ENCODE measurements at places on chromosomes 16 and 17.
A peak's percentile ranks its signal among the peaks of the same experiment; 100 is the strongest.

DNA sequence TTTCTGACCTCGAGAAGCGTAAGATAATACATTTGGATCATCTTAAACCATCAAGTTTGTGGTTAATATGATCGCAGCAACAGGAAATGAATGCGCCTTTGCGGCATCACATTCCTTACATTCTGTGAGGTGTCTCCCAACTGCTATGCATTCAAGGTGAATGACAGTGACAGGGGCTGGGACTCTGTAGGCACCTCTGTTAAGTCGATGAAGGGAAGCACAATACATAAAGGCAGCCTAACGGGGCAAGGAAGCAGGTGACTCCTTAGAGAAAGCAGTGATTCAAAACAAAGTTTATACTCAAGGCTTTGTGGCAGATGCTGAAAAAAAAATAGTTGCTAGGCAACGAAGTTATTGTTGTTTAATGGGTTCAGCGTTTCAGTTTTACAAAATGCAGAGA, 21.6 kb upstream of the EVPL start:
- DNase-seq: no peak

DNA sequence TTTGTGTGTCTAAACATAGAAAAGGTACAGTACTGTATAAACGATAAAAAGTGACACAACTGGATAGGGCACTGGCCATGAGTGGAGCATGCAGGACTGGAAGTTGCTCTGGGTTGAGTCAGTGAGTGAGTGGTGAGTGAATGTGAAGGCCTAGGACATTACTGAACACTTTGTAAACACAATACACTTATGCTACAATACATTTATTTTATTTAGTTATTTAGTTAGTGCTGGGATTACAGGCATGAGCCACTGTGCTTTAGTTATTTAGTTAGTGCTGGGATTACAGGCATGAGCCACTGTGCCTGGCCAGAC, 4.6 kb downstream of the CFAP20 start:
- DNase-seq: no peak

DNA sequence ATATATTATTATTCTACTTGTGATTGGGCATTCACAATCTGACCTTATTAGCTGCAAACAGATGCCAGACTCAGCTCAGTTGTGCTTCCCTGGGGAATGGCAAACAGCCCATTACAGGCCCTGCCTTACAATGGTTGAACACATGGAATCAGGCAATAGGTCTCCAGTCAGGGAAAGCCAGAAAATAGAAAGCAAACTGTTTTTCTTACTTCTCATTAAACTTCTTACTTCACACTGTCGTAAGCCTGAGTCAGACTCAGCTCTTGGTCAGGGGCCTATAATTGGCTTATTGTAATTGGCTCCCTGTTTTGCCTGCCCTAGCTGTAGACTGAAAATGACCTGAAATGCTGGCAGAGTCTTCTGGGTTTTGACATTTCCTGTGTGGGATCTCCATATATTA, 77.0 kb upstream of the CA10 start:
- no peak for DNase-seq

GRCh38 chr16:77327717-77328116, 107.1 kb downstream of the ADAMTS18 start:
- no peak for DNase-seq

GRCh38 chr16:88817785-88818574, 6.3 kb upstream of the APRT start:
- no peak for DNase-seq

GRCh38 chr16:85631802-85632393, 18.8 kb downstream of the GSE1 start:
- no peak for DNase-seq

- peak; percentile 83 for DNase-seq
Observed at GRCh38 chr16:85445064-85445778, 167.9 kb upstream of the GSE1 start.

- DNase-seq: no peak
Observed at GRCh38 chr16:6284731-6285130, 1047.9 kb upstream of the RBFOX1 start.

DNA sequence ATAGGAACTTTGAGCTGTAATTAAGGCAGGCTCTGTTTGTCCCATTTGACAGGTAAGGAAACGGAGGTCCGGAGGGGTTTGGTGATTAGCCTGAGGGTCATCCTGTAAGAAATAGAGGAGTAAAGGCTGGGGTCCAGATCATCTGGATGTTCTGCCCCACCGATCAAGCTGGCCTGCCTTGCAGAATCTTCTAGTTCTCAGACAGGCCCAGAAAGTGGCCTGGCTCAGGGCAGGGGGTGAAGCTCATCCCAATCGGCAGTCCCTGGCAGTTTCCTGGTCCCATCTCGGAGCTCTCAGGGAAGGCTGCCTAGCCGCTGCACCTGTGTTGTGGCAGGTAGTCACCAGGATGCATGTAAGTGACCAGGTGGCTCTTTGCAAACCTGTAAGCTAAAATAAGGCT, 4.2 kb downstream of the PIMREG start:
- DNase-seq: no peak

DNA sequence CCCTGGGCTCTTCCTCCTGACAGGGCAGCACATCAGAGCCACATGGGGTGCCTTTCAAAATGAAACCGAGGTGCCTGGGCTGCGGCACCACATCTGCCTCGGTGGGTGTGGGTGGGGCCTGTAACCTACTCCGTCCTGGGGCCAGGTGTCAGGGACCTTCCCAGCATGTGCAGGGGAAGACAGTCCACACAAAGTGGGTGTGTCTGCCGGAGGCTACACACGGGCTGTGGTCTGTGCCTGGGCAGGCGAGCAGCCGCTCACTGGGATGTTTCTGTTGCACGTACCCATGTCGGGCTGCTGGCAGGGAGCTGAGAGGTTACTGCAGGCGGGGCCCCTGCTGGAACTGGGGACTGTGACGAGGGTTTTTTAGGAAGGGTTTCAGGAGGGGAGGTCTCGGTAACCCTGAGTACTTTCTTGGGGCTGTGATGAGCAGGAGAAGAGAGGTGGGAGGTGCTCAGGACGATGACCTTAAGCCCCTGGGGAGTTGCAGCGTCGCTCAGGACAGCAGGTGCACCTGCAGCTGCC, 351.2 kb downstream of the SEC14L1 start:
- DNase-seq: no peak

- no peak for DNase-seq
Observed at GRCh38 chr17:10748531-10749181, 18.8 kb upstream of the TMEM220 start.

DNA sequence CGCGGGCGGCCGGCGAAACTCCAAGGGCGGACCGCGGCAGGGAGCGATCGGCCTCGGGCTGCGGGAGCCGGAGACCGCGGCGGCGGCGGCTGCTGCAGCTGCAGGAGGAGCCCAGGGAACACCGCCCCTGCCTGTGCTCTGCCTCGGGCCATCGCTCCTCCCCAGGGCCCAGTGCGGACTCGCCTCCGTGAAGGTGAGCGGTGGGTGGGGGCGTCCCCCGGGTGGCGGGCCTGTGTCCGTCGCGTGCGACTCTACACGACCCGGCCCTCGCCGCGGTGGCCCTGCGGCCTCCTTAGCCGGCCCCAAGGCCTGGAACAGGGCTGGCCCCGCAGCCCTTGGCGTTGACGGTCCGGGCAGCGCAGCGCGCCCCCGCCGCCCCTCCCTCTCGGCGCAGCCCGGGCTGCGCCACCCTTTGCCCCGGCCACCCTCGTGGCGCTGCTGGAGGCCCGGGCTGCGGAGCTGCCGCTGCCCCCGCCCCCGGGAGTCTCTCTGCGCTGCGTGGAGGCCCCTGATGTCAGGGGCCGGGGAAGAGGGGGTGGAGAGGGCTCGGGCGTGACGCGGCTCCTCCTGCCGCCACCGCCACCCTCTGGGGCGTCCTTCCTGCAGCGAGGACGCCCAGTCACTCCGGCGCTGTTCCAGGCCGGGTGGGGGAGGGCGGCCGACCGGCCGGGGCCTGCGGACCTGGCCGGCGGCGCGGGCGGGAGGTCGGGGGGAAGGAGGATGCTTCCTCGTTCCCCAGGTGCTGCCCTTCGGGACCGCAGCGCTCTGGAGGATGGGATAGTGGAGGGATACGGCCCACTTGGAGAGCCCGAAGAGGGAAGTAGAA, 485 bp downstream of the DYNLL2 start:
- no peak for DNase-seq

DNA sequence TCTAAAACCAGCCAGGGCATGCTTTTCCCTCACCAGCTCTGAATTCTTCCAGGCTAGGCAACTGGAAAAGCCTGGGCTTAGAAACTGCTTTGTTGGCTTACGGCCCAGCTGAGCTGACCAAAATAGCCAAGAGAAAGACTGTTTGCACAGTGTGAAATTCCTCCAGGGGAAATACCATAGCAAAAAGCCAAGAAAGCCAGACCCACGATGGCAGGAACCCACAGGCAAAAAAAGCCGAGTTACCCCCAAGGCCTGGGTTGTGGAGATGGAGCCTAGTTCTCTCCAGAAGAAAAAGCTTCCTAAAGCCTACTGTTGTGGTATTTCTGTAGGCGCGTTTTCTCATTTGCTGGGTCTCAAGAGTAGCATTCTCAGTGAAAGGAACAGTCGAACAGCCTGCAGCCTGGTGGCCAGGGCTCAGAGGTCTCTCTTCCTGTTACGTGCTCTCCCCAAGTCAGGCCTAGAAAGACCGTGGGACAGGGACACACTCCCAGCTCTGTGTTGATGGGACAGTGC, 9.2 kb downstream of the SP2 start:
- no peak for DNase-seq

GRCh38 chr16:77574867-77575624, 140.2 kb upstream of the ADAMTS18 start:
- no peak for DNase-seq

DNA sequence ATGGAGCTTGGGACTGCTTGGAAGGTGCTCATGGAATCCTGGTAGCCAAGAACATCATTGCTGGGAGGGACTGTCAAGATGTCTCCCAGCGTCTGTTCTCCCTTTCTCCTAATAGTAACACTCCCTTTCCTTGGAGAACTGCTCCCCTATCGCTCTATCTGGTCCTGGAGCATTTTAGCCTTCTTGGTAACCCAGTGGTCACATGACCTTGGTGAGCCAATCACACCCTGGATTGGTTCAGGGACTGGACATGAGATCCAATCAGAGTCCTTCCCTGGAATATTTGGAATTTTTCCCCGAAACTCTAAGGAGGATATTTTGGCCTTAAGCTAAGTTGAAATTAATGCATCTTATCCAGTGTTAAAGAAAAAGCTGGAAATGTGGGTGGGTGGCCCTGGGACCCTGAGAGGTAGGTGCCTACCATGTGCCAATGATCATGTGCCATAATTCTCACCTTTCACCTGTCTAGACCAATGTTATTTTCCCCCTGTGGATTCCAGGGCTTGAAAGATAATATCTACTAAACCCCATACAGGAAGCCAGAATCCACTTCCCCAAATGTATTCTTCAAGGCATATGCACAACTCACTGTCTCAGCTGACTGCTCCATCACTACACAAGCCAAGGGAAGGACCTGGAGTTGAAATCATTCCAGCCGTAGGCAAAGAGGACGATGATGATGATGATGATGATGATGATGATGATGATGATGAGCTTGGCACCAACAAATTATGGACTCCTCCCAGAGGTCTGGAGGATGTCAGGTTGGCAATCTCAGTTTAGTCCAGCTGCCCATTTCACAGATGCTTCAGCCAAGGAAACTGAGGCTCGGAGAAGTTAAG, 193.2 kb downstream of the RAB11FIP4 start:
- DNase-seq: no peak

DNA sequence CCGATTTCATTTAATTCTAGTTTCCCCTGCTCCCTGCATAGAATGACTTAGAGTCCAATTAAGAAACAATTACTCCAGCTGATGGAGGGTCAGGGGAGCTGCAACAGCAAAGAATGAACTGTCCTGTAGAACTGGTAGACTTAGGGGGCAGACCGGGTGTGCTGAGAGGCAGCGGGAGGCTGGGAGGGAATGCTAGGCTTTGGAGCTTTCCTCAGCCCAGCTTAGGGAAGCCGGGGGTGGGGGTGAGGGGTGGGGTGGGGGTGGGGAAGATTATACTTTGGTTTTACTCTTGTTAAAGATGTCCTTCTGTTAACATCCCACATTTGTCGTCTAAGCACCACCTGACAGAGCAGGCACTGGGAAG, 458.6 kb upstream of the ASIC2 start:
- no peak for DNase-seq

DNA sequence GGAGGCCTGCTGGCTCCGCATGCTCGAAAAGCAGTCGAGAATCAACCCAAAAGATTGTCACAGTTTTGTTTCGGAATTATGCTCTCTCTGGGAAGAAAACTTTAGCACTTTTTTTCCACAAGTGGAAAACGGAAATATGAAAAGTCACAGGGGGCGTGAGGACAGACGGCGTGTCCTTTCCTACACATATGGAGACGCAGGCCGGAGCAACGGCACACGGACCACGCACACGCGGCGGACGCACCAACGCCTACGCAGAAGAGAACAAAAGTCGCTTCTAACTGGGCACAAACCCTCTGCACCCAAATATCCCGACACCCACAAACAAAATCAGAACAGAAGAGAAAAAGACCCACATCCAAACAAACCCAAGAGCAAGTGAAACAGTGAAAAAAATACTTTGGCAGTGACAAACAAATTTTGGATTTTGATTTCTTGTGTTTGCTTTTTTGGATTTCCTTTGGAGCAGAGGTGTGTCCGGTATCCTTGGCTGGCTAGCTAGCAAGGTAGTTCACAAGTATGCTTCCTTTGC, 9.3 kb upstream of the PABPN1L start:
- DNase-seq: no peak

GRCh38 chr16:727291-727977, 528 bp downstream of the HAGHL start:
- no peak for DNase-seq

GRCh38 chr17:49482144-49482817, 12.8 kb upstream of the NGFR start:
- no peak for DNase-seq

DNA sequence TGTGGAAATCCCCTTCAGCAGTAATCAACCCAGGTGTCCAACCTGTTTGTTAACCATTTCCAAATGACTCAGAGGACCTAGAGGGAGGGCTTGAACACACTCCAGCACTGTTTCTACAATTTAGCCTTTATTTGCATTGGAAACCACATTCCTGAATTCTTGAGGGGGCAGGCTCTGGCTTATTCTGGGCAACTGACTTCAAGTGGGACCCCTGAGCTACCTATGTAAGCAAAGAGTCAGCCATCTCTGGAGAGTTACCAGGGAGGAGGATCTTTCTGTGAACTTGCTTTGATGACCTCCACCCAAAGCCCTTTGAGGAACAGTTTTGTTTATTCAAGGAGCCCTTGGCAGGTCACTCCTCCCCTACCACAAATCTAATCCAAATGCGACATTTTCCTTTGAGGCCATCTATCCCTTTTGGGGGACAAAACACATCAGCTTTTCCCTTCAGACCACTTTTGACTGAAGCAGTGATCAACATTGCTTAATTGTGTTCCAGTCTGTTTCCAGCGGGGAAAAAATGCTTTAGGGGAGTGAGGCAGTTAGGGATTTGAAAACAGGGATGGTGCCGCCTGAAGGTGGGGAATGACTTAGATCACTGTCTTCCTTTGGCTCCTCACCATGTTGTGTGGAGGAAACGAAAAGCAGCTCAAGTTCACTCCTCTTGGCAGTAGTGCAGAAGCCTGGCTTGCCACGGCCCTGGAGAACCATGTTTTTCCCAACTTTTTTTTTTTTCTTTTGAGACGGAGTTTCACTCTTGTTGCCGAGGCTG, 46.2 kb downstream of the TUBD1 start:
- no peak for DNase-seq

DNA sequence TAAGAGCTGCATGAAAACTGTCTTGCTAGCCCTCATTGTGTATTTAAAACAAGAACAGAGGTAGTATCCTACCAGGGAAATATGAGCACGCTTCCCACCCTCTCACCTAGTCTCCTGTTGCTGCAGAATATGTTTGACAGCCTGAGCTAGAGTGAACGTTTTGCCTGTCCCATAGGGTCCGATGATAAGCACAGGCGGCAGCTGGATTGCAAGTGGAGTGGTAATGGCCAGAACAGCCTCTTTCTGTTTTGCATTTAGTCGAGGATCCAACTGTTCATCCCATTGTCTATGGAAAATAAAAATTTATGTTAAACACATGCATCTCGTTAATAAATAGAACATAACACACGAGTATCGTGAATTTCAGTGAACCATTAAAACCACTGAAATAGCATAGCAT, 84.2 kb downstream of the HELZ start:
- no peak for DNase-seq
